Left forelimb (tissue), 1 donor: ENCODE measurements at places on chromosomes 2 and 18.
A peak's percentile ranks its signal among the peaks of the same experiment; 100 is the strongest.

DNA sequence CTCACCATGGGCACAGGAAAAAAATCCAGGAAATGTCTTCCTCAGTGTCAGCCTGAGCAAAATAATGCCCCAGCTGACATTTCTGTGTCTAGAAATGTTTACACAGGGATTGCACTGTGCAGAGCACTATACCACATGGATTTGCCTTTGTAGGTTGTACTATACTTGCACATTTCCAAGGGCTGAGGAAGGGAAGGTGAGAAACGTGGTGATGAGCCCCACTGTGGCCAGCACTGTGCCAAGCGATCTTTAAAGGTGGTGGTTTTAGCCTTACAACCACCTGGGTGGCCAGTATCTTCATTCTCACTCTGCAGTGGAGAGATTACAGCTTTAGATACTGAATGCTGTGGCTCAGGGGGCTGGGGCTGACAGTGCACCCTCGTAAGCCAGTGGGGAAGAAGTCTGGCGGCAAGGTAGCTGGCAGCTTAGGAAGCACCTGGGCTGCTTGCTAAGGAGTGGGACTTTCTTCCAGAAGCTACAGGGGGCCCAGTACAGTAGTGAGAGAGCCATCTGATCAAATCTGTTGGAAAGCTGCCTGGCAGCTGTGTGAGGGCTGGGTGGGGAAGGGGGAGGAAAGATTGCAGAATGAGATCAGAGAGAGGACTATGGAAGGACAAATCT, 81.4 kb upstream of the MSH2 start:
- no peak for DNase-seq

DNA sequence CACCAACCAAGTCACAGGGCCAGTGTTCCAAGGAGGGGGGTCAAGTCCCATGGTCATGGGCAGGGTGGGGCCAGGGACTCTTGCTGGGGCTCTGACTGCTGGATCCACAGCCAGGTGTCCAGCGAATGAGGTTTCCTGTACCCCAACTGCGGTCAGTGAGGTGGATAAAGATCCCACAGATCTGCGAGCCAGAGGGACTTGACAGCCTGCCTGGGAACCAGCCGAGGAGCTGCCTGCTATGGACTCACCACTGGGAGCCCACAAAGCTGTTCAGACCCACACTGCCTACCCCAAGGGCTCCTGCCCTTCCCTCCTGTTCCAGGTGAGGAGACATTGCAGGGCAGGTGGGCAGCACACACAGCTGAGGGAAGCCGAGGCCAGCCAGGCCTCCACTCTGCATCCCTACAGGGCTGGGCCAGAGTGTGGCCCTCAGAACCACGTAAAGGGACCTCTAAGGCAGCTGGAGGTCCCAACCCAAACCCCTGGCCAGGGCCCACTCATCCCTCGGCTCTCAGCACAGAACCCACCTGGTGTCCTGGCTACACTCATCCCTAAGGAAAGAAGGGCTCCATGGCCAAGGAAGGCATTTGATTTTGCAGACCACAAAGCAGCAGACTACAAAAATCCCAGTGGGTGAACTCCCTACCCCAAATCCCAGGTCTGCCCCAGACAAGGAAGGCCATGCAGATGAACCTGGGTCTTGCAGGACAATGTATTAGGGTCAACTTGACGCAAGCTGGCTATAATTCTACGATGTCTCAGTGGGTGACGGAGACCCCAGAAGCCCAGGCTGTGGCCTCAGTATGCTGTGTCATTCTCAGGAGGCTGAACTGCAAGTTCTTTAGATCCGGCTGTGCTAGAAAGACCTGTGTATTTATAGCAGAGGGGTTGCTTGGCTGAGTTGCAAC, 209.2 kb downstream of the MGAT5 start:
- DNase-seq = peak; percentile 51

- no peak for DNase-seq
Measured at GRCh38 chr2:52192656-52193055, 1160.7 kb upstream of the NRXN1 start.

DNA sequence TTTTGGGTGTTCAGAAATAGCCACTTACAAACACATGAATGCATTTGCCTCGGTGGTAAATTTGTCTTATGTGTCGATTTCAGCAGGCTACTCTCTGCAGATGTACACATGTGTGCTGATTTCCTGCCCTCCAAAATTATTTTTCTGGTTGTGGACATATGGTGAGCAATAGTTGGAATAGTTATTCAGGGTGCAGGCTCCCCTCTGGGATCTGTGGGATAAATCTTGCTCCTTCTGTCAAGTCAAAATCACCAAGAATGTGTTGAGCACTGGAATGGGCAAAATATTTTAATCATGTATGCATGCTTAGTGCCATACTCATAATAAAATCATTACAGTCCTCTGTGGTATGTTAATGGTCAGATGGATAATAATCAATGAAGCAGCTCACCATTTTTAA, 684.5 kb downstream of the BCL11A start:
- DNase-seq = no peak

GRCh38 chr2:215784371-215784783, 229.0 kb downstream of the MREG start:
- DNase-seq = no peak

- DNase-seq = no peak
Measured at GRCh38 chr2:101190747-101191516, 39.8 kb upstream of the TBC1D8 start.

DNA sequence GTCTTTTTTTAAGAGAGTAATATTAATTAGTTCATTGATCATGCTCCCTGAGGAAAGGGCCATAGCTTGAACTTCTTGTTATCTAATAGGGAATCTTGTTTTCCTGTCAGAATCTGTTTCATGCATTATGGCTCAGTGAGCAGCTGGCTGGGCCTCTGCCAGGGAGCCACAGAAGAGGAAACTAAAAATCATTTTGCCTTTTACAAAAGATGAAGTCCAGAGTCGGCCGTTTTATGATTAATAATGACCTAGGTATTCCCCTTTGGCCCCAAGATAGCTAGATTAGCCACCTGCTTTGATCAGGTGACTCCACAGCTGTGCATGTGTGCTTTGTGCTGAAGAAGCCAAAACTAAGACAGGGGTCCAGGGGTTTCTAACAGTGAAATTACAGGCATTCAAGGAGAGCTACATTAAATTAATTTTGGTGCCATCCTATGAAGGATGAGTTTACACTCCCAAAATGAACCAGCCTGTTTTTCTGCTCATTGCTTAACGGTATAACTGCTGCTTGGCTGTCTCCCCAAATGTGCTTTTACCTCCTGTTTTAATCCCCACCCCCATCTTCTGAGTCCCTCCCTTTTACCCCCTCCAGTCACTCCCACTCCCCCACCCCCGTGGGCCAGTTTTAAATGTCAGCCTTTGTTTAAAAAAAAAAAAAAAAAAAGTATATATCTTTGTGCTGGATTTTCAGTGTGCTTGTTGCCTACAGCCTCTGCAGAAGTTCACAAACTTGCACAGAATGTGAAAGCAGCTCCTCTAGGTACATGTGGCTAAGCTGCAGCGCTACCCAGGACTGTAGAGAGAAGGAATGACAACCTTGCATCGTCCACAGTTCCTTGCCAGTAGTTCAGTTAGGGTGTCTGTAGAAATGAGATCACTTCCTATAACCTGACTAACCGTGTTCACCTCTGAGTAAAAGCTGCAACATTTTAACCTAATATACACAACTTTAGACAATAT, 93.1 kb downstream of the CABLES1 start:
- DNase-seq = no peak

GRCh38 chr2:144663207-144663606, 143.3 kb upstream of the ZEB2 start:
- DNase-seq = no peak

- DNase-seq = no peak
Measured at GRCh38 chr2:205175831-205176230, 506.5 kb upstream of the NRP2 start.

DNA sequence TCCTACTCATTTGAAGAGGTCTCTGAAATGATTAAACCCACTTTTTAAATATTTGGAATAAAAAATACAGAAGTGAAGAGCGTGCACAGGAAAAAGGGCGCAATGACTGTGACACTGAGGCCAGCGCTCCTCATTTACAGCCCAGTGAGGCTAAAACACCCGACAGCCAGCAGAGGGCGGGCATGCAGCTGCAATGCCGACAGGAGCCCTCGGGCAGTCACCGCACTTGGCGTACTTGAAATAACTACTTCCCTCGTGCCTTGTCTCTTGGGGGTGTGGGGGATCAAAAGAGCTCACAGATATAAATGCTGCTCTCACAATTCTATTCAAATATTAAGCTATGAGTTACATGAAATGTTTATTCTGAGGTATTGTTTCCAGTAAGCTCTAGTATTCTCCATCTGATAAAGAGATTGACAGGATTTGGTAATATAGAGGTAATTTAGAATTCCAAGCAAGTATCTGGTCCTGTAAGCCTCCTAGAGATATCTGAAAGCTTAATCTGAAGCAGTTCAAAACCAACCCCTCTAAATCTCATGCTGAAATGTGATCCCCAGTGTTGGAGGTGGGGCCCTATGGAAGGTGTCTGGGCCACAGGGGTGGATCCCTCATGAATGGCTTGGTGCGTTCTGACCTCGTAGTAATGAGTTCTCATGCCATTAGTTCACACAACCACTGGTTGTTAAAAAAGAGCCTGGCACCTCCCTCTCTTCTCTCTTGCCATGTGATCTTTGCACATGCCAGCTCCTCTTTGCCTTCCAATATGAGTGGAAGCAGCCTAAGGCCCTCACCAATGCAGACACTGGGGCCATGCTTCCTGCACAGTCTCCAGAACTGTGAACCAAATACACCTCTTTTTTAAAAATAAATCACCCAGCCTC, 93.6 kb downstream of the ZAP70 start:
- DNase-seq = peak; percentile 82

- DNase-seq = no peak
Measured at GRCh38 chr2:212708355-212708754, 169.8 kb upstream of the ERBB4 start.

DNA sequence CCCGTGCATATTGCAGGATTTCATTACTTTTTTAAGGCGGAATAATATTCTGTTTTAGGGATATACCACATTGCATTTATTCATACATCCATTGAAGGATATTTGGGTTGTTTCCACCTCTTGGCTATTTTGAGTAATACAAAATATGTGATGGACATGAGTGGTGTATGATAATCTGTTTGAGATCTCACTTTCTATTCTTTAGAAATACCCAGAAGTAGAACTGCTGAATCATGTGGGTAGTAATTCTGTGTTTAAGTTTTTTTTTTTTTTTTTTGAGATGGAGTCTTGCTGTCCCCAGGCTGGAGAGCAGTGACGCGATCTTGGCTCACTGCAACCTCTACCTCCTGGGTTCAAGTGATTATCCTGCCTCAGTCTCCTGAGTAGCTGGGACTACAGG, 201.4 kb downstream of the NYAP2 start:
- DNase-seq = no peak

GRCh38 chr2:15073664-15074063, 441.1 kb downstream of the LRATD1 start:
- no peak for DNase-seq

DNA sequence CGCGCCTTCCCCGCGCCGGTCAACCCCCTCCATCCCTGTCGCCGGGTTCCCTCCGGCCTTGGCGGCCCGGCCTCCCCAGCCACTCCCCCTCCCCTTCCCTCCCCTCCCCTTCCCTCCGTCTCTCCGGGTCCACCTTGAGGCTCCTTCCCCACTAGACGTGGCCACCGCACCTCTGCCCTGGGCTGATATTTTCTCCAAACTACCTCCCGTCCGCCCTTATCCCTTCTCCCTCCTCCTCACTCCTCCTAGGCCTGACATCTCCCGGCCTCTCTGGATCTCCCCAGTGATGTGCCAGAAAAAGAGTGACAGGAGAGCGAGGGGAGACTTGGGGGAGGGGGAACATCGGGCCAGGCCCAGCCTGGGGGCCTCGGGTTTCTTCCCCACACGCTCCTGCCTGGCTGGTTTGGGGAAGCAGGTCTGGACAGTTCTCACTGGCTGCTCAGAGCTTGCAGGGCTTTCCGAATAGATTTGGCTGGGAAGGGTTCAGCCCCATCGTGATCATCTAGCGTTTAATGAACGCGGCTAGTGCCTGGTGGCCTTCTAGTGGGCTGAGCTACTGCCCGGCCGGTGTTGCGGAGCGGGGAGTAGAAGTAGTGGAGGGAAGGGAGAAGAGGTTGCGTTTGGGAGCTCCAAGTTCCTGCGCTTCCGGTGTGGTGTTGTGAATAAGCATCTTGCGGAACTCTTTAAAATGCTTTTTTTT, 641 bp downstream of the MAPRE3 start:
- no peak for DNase-seq

DNA sequence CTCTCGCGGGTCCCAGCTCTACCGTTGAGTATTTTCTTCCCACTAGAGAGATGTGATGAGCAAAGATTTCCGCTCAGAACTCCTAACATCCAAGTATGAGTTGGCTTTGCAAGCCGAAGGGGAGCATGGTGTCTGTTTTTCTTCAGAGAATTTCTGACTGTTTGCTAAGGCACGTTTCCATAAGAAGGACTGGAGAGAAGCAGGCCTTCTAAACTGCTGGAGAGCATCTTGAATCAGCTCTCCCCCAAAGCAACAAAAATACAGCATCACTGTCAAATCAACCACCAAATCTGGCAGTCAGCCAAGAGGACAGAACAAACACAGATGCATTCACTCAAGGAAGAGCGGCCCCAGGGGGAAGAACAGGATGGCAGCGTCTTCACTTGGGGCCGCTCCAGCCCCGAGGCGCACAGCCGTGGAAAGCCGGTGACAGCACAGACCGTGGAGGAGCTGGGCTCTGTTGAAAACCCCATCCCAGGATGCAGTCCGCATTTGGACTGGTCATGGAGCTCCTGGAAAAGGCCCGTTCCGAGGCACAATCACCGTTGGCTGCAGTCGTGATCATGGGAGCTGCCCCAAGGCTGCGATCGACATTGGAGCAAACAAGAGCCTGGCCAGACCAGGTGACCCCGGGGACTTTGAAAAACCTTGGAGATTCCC, 101.4 kb downstream of the NFATC1 start:
- peak; percentile 66 for DNase-seq

GRCh38 chr2:14120376-14120775, 512.1 kb upstream of the LRATD1 start:
- no peak for DNase-seq

GRCh38 chr2:33317369-33318007, 159.0 kb upstream of the RASGRP3 start:
- no peak for DNase-seq
